Urinary bladder (tissue), 4 donors: ENCODE measurements at places on chromosomes 7 and 10.
A peak's percentile ranks its signal among the peaks of the same experiment; 100 is the strongest.

GRCh38 chr10:51319173-51319435 lies 244.8 kb downstream of the PRKG1 start:
- no peak for DNase-seq

DNA sequence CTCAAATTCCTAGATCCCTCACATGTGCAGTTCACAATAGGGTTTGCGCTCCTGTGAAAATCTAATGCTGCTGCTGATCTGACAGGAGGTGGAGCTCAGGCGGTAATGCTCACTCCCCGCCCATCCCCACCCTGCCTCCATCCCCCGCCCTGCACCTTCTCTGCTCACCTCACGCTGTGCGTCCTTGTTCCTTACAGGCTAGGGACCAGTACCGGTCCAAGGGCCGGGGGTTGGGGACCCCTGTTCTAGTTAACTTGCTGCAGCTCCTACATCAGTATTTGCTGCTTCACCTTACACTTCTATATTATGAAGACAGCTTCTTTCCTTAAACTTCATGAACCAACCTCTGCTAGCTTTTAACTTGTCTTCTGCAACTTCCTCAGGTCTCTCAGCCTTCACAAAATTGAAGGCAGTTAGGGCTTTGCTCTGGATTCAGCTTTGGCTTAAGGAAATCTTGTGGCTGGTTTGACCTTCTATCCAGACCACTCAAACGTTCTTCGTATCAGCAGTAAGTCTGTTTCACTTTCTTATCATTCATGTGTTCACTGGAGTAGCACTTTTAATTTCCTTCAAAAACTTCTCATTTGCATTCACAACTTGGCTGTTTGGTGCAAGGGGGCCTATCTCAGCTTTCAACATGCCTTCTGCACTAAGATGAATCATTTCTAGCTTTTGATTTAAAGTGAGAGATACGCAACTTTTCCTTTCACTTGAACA lies 1.7 kb upstream of the TNKS2 start:
- DNase-seq, result no peak

DNA sequence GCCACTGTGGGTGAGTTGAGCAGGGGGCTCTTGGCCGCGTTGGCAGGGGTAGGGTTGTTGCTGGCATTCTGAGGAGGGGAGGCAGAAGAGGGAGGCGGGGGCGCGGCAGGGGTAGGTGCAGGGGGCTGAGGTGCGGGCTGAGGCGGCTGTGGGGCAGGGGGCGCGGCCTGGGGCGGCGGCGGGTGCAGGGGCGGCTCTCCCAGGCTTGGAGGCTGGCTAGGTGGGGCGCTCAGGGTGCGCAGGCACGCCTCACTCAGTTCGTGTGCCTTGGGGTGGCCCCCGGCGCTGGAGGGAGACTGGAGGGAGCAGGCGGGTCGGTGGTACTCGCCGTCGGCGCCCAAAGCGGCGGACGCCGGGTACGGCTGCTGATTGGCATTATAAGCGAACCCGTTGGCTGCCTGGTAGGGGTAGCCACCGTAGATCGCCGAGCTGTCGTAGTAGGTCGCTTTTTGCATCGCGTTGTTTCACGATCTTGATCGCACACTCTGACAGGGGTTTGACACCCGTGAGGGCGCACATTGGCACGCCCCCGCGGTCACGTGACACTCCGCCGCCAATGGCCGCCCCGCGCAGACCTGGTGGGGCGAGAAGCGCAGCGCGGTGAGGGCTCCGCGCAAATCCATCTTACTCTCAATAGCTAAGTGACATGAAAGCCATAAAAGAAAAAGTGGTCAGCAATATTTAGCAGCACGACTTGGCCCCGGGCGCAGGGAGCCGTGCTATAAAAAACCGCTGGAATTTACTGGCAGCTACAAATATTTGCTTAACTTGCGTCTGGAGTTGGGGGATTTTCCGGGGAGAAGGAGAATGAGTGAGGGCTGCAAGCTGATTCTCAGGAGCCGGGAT lies 7.9 kb upstream of the HOXA2 start:
- DNase-seq, result no peak

- DNase-seq, result no peak
These were observed 805.6 kb downstream of the NRG3 start for GRCh38 chr10:82680608-82681007.

DNA sequence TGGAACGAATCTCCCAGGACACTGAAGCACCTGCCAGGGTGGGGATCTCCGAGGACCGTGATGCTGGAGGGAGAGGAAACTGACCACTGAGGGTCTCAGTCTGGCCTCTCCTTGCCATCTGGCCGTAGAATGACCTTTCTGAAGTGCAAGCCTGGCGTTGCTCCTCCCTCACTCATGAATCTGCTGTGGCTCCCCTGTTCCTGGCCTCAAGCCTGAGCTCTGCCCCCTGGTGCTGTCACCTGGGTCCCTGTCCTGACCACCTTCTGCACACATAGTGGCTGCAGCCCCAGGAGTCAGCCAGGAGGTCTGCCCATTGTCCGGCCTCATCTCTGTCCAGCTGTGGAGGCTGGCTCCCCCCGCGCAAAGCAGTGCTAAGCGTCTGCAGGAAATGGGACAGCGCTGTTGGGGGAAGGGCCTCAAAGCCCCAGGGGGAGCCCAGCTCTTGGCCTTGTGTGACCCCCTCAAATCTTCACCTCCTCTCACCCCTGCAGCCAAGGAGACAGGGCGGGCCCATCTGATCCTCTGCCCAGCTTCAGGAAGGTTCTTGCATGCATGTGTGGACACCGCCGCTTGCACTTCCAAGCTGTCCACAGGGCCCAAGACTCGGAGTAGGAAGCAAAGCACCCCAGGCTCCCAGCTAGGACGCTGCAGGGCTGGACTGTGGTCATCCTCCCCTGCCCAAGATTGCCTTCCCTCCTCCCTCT lies 65.7 kb downstream of the MYL10 start:
- DNase-seq, result no peak

DNA sequence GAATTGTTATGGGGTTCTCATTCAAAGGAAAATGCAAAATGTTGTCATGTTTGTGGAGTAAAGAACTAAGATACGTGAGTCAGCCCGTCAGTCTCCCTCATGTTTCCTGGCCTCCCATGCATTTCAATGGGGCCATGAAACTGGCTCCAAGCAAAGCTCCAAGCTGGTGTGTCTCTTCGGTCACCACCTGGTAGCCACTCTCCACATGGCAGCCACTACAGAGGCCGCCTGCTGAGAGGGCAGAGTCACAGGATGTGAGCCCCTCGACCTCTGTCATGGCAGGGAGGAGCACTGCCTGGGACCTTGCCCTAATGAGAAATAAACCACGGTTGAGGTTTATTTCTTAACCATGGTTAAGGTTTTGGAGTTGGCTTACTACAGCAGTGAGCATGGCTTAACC lies 62.6 kb downstream of the AOC1 start:
- no peak for DNase-seq

DNA sequence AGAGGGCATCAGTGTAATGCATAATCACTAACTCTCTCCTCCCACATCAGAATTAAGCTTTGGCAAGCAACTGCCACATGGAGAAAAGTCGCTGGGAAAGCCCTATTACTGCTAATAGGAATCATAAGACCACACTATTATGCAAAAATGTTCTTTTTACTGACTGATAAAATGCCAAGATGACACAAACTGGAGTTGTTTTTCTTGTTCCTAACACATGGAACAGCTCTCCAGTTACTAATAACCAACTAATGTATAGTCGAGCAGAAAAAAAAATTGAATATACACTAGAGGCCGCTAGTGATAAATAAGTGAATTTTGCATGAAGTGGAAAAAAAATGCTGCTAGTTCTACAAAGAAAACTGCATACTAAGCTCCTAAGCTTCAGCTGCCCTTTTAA lies 165.6 kb downstream of the TPK1 start:
- DNase-seq, result peak; percentile 1

GRCh38 chr7:77327932-77328628 lies 88.1 kb downstream of the GSAP start:
- DNase-seq, result no peak

DNA sequence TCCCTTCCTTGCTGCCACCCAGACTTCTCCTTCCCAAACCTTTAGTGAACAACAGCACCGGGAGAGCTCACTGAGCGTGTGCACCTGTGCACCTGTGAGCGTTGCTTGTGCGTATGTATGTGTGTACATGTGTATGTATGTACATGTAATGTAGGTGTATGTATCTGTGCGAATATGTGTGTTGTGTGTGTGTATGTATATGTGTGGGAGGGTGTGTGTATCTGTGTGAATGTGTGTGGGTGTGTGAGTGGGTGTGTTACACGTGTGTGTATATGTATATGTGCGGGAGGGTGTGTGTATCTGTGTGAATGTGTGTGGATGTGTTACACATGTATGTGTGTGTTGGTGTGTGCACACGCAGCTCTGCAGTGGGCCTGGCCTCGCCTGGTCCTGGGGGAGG lies 44.5 kb upstream of the DNAJB6 start:
- DNase-seq, result no peak

- DNase-seq, result no peak
These were observed 39.4 kb downstream of the CCNJ start for GRCh38 chr10:96082748-96083147.

DNA sequence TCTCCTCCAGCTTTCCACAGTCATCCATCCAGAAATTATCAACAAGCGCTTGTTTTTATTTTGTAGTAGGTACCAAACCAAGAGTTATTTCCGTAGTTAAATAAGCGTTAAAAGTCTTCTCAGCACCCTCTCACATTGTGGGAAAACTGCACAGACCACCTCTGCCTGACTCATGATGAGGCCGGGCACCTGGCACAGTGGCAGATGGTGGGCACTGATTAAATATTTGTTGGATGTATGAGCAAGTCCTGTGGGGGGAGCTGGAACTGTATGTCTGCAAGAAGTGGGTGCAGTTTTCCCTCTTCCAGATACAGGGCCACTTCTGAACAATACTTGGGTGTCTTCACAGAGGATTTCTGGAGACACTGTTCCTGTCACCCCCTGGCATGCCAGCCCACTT lies 5.3 kb upstream of the REPIN1 start:
- no peak for DNase-seq

- no peak for DNase-seq
These were observed 186.6 kb upstream of the PDE1C start for GRCh38 chr7:32256811-32257210.

DNA sequence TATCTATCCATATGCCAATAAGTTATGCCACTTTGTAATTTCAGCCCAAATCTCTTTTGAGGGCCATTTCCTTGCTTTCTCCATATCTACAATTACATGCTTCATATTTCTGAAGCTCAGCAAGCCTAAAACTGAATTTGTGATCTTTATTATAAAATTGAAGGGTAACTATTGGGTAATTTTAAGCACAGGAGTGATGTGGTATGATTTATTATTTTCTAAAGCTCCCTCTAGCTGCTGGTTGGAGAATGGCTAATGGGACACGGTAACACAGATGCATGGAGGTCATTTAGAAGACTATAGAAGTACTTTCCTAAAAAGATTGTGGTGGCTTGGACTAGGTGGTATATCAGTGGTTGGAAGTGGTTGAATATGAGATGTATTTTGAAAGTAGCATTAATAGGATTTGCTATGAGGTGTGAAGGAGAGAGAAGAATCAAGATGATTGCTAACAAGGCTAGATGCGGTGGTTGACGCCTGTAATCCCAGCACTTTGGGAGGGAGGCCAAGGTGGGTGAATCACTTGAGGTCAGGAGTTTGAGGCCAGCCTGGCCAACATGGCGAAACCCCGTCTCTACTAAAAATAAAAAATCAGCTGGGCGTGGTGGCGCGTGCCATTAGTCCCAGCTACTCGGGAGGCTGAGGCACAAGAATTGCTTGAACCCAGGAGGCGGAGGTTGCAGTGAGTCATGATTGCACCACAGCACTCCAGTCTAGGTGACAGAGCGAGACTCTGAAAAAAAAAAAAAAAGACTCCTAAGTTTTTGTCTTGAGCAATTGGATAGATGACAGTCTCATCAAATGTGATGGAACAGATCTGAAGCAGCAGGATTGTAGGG lies 13.9 kb downstream of the KLHDC10 start:
- no peak for DNase-seq

- no peak for DNase-seq
These were observed 148.6 kb upstream of the FAM3C start for GRCh38 chr7:121544726-121545125.

- DNase-seq, result no peak
These were observed 155.6 kb upstream of the GHITM start for GRCh38 chr10:83983578-83984255.

DNA sequence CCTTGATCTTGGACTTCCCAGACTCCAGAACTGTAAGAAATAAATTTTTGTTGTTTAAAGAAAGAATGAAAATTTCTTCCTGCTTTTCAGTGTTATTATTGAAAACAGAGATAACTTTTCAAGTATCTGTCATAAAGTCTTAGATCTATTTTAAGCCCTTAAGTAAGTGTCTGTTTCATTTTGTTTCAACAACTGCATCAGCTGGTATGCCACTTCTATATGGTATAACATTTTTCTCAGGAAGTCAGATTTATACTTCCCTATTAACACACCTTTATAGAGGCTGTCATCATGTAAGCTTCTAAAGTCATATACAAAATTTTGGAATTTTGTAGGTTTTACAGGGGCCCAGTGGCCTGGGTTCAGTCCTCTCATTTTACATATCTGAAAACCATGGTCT lies 24.4 kb downstream of the RALA start:
- no peak for DNase-seq

- DNase-seq, result no peak
These were observed 370.3 kb upstream of the NFE2L3 start for GRCh38 chr7:25781704-25782103.

DNA sequence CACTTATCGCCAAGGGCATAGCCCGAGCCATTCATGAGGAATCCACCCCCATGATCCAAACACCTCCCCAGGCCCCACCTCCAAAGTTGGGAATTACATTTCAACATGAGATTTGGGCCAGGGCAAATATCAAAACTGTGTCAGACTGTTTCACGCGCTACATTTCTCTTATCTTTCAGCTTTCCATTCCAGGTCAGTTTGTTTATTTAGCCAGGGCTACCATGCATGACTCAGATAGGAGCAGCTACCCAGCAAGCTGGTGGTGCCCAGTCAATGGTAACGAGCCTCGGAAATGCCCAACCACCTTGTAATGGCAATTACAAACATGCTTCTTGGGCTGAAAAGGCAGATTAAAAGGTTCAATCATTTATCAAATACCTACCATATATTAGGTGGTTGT lies 43.6 kb upstream of the BAMBI start:
- no peak for DNase-seq

DNA sequence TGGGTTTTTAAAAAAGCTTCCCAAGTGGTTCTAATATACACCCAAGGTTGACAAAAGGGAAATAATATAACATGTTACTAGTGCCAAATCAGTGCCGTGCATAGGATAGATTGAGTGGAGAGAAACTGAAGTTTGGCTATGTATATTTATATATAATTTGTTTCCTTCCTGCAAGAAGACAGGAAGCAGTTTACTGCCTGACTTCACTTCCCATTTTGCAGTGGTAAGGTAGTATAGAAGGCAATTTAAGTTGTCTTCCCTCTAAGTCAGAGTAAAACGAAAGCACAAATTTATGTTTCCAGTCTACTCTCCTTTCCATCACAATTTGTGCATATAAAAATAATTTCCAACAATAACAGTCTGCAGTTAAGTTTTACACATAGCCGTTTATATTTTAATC lies 3.4 kb upstream of the HYCC1 start:
- no peak for DNase-seq

DNA sequence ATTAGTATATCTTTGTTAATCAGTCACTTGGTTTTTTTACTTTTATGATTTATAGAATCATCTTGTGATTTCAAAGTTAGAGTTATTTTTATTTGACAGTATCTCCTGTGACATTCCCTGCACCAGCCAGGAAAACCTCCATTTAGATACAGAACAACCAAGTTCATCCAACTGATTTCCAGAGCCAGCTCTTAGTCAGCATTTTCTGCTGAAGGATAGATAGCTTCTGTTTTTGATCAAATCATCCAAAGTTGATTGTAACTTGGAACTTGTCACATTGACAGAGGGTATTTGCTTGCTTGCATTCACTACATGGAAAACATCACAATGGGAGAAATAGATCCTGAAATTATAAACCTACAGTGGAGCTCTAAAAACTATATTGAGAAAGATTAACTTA lies 122.6 kb downstream of the PON1 start:
- no peak for DNase-seq

- no peak for DNase-seq
These were observed 305.6 kb downstream of the ARL4A start for GRCh38 chr7:12993025-12993424.
